Nephron progenitor cell (in vitro differentiated cells): ENCODE measurements at places on chromosomes 4 and X.

- no peak for DNase-seq
Observed at GRCh38 chr4:127501103-127501502, 131.7 kb upstream of the INTU start.

DNA sequence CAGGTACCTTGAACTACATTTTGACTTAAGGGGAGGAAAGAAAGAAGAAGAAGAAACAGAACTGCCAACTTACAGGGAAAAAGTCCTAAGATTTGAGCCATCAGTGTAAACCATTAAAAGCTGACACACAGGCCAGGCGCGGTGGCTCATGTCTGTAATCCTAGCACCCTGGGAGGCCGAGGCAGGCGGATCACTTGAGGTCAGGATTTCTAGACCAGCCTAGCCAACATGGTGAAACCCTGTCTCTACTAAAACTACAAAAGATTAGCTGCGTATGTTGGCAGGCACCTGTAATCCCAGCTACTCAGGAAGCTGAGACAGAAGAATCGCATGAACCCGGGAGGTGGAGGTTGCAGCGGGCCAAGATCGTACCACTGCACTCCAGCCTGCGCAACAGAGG, 389.7 kb upstream of the FAM241A start:
- DNase-seq = no peak

DNA sequence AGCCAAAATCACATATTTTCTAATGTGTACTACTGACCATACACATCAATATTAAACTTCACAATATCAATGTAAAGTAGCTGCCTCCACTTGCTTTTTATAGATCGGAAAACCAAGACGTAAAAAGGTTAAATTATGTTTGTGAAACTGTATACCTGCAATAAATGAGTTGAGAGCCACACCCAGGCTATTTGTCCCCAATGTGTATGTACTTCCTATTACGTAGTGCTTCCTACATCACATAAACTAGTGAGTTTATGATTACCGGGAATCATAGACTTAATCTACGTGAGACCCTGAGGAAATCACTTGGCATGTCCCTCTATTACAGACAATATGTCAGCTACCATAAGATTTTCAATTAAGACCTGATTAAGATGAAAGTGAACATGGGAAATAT, 903.4 kb downstream of the RAB28 start:
- no peak for DNase-seq

GRCh38 chrX:45715748-45716147, 515.1 kb upstream of the DIPK2B start:
- DNase-seq = no peak

GRCh38 chrX:118480172-118480571, 15.4 kb upstream of the DOCK11 start:
- DNase-seq = no peak

GRCh38 chr4:60327651-60328050, 872.5 kb upstream of the ADGRL3 start:
- DNase-seq = no peak

GRCh38 chrX:79089896-79090584, 54.4 kb upstream of the GPR174 start:
- no peak for DNase-seq

DNA sequence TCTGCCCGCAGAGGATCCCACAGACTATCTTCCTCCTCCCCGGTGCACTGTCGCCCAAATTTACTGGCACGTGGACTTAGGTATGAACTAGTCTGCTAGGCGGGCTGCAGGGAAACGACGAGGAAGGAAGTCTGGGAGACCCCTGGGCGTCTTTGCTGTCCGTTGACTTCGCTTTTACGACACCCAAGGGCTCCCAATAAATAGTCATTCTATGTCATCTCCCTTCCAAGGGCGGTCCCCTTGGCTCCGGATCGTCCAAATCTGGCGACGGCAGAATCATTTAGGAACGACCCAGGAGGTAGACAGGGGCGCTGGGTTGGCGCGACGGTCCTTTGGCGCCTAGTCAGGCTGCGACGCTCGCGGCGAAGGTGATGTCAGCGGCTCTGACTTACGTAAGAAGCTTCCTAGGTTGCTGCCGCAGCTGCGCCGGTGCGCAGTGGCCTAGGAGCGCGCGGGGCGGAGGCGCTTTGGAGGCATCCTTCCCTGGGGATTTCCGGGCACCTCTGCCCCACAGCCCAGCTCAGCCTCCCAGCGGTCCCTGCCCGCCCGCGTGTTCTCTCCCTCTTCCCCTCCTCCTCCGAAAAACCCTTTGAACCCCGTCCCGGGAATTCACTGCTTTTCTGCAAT, 2.2 kb downstream of the NHS start:
- peak; percentile 67 for DNase-seq

GRCh38 chrX:23127586-23127985, 127.8 kb downstream of the DDX53 start:
- DNase-seq = no peak

GRCh38 chrX:13096728-13097127, 52.3 kb upstream of the FAM9C start:
- no peak for DNase-seq

DNA sequence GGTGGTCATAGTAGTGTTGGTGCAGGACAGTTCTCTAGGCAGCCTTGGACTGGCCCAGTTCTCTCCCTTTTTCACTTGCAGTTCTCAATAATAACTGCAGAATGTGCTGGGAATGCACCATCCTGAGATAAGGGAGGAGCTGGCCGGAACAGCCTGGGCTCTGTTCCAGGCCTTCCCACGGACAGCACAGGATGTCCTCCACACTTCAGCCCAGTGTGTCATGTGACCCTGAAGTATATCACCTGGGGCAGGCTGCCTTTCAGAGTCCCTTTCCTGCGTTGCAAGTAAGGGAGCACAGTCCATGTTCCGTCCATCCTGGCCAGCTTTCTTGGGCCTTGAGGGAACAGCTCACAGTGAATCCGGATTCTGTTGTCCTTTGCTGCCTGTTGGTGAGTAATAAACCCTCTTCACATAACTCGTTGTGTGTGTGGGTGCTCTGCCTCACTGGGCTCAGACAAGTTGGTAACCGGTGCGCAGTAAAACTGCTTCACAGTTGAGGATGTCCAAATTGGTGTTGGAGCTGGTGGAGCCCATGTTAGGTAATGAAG, 32.3 kb upstream of the BBS12 start:
- no peak for DNase-seq

- DNase-seq = no peak
Observed at GRCh38 chrX:152138388-152138784, at the start of gene MAGEA10. TSS of gene MAGEA10 (minus strand) at chrX:152138577. CDS start at chrX:152135620, 2,957 bp downstream.

DNA sequence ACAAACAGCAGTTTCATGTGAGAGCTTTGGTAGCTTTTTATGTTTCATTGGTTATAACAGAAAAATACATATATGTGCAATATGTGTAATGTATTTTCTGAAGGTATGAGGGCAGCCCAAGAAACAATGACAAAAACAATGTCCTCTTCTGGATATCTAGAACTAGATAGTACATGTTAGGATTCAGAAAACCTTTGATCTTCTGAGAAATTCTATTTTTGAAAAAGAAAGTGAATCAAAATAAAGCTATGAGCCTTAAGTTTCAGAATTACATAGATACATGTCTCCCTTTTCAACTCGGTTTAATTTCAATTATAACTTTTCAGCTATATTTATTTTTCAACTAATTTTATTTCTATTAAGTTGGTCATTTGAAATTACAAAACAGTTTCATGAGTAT, 131.9 kb downstream of the REELD1 start:
- no peak for DNase-seq

DNA sequence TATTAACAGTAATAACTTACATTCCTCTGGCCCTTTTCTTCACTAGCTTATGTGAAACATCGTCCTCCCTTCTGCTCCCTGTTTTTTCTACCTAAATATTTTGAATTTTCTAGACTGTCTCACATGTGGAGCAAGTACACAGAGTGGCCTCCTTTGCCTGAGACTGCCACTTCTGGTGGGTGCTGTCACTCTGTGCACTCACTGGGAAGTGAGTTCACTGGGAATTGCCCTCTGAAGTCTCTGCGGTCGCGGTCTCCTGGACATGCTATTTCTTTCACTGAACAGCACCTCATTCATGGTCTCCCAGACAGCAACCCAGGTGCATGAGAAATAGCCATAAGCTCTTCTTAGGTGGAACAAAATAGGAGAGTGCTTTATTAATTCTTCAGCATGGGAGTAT, 1179.7 kb upstream of the ADGRL3 start:
- DNase-seq = peak; percentile 36

DNA sequence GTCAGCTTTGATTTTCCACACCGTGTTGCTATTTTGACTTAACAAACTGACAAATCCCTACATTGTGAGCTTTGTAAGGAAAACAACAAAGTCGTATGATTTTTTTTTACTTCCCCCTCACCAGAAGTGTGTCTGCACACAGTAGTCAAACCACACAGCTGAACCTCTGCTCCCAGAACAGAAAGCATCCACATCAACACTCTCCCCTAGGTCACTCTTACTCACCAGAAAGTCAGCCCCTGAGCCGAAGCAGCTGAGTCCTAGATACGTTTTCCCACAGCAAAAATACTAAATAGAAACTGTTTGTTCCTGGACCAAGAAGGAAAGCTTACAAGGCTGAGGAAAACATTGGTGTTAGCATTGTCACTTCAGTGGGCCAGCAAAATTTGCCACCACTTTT, 305.7 kb downstream of the DHX15 start:
- no peak for DNase-seq

DNA sequence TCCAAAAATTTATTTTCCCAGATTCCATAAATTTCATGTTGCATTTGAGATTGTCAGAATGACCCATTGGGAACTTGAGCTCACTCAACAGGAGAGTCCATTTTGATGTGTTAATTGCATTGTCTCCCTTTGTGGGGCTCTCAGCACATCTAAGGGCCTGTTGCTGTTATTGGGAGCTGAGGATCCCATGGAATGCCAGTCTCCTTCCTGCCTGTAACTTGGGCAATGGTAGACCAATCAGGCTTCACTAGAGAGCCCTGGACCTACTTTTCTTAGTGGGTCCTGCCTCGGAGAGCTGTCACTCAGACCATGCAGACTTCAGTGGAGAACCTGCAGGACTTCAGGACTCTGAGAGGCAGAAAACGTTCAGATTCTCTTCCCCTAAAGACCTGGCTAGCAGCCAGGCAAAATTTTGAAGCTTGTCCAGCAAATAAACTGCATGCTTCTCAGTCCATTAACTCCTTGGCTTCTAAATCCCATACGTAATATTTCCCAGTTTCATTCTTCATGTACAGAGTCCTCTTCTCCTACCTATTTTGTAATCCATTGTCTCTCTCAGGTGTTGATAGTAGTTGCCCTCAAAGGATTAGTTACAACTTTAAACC, 25.1 kb downstream of the OCRL start:
- DNase-seq = no peak

DNA sequence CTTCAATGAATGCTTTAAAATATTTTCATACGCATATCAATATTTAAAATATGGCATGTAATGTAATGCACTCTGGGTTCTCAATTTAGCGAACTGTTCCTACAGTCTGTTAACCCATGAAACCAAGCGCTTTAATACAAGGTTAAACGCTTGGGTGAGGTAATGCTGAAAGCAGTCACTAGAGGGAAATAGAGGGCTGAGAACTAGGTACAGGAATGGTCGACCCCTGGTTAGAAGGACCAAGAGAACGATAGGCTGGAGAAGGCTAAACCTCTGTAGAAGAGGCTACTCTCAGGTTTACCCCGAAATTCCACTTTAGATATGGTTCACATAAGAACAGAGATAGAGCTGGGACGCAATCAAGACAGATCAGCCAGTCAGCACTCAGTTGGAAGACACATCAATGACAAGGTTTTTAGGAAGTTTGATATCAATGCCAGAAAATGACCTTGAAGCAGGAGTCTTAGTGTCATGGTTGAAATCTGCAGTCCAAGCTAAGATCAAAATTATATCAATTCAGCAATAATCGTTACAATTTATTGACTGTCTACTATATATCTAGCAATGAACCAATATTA, 26.9 kb downstream of the ARSJ start:
- peak; percentile 32 for DNase-seq

DNA sequence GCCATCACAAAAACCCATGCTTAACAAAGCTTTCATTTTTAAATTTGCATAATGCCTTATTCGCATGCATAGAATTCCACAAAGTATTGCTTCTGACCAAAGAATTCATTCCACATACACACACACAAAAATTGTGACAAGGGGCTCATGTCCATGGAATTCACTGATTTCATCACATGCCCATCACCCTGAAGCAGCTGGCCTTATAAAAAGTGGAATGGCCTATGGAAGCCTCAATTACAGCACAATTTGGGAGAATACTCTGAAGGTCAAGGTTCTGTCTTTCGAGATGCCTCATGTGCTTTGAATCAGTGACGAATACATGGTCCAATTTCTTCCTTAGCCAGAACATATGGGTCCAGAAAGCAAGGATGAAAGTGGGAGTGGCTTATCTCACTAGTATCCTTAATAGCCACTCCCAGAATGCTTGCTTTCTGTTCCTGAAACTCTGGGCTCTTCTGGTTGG, 165.7 kb downstream of the KDR start:
- no peak for DNase-seq

- DNase-seq = no peak
Observed at GRCh38 chr4:183493246-183493645, 11.6 kb upstream of the ING2 start.

GRCh38 chr4:132709056-132709455, 440.0 kb upstream of the PCDH10 start:
- no peak for DNase-seq

DNA sequence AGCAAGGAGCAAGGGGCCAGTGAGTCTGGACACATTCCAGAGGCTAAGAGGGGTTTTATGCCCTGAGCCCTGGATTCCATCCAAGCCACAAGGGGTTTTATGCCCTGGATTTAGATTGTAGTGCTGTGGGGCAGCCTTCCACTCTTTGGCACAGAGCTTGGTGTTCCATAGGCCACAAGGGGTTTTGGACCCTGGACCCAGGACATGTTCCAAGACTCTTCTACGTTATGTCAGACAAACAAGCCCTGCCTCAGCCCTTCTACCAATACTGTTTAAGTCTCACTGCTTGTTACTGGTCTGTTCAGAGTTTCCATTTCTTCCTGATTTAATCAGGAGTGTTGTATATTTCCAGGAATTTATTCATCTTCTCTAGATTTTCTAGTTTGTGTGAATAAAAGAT, 12.8 kb upstream of the SCARB2 start:
- no peak for DNase-seq

DNA sequence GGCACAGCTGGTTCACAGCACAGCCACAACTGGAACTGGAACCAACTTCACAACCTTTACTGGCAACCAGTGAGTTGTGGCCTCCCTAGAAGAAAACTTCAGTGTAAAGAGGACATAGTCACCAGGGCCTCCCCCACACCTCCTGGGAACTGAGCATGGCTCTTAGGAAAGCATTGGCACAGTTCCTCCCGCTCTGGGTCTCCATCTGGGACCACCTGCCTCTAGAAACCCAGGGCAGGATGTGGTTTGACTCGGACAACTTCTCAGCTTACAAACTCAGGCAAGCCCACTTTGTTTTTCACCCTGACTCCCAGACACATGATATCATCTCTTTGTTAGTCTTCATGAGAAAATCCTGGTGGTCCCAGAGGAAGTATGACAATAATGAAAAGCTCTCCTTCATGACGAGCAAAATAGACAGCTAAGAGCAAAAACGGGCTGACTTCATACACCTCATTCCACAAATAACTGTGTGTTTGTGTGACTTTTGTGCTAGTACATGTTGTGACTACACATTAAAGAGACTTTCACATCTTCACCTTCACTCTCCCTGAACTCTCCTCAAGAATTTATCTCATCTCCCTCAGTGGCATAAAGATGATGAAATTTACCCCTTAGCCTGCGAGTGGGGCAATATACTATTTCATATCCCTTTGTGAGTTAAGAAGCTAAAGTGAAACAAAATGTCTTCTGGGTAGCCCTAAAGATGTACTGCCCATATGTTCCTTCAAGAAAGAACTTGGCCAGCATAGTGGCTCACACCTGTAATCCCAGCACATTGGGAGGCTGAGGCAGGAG, 75.4 kb downstream of the SH3KBP1 start:
- no peak for DNase-seq

GRCh38 chr4:16334601-16335000, 108.3 kb upstream of the TAPT1 start:
- DNase-seq = no peak
